Kidney (tissue), 22 donors: ENCODE measurements at places on chromosomes 7 and 10. TPM values are rescaled to one million over a fixed set of nuclear protein-coding genes. Genes with fewer than 3 reads are reported as not detected.

Gene STEAP1
- polyA plus RNA-seq = 6.3 TPM

Gene GIMAP1
- polyA plus RNA-seq = 6.4 TPM

Gene CCL24
- not detected for polyA plus RNA-seq

DNA sequence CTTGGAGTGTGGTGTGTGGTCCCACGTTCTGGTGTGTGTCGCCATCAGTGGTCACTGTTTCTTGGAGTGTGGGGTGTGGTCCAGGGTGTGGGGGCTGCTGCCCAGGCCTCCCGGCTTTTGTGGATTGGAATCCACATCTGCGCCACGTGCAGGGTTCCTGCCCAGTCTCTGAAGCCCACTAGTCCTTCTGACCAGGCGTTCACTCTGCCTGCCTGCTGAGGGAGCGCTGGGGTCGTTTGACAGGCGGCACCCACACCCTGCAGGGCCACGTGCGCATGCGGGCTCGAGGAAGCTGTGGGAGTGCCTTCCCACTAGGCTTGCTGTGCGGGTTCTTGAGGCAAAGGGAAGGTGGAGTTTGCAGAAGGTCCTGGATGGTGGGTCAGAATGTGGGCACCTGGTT is 51.4 kb downstream of the INPP5A start:
- DNase-seq = no peak

DNA sequence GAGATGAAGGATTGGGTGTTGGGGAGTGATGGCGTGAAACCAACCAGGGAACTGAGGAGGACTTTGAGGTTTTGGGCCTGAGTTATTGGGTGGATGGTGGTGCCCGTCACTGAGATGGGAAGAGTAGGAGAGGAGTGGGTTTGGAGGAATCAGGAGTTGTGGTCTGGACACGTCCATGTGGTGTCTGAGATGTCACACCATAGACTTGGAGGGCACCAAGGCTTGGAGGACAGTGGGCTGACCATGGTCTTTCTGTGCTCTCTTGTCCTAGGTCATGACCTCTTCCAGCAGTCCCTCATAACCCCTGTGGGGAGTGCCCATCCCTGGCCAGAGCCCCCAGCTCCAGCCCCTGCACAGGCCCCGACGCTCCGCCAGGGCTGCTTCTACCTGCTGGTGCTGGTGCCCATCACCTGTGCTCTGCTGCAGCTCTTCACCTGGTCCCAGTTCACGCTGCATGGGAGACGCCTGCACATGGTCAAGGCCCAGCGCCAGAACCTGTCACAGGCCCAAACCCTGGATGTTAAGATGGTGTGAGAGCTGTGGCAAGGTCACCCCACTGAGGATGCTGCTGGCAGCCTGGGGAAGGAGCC is 24.2 kb upstream of the C10orf95 start:
- no peak for DNase-seq

DNA sequence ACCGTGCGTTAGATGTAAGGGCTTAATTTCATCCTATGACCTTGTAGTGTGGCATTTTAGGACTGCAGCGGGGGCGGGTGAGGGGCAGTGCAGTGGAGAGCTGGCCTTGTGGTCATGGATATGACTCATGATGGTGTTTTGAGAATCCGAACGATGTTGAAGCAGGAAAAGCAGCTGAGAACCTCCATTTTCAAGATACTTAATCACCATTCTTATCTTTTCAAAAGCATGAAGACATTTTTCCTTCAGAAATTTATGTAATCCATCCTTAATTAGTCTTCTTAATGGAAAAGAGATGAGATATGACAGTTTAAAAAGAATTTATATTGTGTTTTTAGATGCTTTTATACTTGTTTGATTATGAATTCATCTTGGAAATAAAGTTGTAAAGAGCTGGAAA is 9.6 kb downstream of the ATP5F1C start:
- DNase-seq = no peak

DNA sequence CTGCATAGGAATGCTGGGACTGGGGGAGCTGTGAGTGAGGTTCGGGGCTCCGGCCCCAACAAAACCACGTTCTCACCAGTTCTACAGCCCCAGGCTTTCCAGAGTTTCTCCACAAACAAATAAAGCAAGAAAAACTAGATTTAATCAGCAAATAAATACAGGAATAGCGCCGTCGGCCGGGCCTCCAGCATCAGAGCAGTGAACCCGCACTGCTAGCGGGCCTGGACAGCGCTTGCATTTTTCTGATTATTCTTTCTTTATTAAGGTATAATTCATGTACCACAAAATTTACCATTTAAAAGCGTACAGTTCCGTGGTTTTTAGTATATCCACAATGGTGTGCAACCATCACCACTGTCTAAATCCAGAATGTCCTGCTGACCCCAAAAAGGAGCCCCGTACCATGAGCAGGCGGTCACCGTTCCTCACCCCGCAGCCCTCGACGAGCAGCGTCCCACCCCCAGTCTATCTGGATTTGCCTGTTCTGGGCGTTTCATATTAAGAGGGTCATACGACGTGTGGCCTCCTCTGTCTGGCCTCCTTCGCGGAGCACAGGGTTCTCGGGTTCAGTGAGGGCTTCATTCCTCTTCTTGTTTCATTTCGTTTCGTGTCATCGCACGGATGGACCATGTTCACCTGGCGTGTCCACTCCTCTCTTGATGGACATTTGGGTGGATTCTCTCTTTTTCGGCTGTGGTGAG is 35.5 kb upstream of the FOXL3 start:
- DNase-seq = no peak

- no peak for DNase-seq
Observed at GRCh38 chr10:65903620-65904019, 1022.2 kb upstream of the LRRTM3 start.

DNA sequence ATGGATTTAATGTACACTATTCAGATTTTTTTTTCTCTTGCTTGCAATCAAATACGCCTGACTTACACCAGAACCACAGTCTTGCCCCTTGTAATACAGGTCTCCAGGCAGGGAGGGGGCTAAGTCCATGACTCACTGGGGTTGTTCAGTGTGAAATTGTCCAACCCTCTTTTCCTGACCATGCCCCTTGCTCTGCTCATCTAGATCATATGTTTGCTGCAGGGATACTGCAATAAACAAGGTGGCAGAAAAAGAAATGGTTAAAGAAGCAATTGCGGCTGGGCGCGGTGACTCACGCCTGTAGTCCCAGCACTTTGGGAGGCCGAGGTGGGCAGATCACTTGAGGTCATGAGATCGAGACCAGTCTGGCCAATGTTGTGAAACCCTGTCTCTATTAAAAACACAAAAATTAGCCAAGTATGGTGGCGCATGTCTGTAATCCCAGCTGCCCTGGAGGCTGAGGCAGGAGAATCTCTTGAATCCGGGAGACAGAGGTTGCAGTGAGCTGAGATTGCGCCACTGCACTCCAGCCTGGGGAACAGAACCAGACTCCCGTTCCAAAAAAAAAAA is 85.5 kb downstream of the TMEM130 start:
- DNase-seq = no peak

DNA sequence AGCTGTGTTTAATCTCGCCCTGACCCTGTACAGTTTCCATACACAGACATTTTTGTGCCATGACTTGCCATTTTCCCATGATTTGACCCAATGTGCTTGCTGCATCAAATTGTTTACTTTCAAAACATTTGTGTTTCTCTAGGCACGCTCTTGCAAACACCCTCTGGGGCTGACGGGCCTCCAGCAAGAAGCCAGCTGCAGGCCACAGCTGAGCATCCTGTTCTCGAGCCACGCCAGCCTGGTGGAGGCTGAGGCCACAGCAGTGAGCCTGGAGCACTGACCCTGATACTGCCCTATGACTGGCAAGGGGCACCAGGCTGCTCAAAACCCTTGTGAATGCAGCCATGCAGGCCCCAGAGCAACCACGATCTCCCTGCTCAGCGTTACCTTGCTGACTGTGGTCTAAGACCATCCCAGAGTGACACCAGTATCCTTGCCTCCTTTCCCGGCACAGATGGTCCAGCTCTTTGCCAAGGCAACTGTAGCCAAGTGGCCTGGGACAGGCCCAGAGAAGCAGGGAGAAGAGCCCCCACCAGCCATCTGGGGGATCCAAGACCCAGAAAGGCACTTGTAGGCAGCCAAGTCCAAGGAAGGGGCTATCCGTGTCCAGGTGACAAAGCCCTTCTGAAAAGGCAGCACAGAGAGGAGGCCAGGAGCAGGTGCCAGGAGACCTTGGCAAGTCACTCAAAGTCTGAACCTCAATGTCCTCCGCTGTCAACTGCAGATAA is 78.5 kb downstream of the OAT start:
- DNase-seq = peak; percentile 51

GRCh38 chr10:122426829-122427228 is 27.6 kb upstream of the ARMS2 start:
- DNase-seq = no peak

GRCh38 chr7:115113776-115114175 is 191.9 kb downstream of the MDFIC start:
- DNase-seq = no peak

- no peak for DNase-seq
Observed at GRCh38 chr7:132354527-132354926, 221.7 kb downstream of the PLXNA4 start.

GRCh38 chr7:141027043-141027442 is 12.3 kb upstream of the MRPS33 start:
- DNase-seq = no peak

DNA sequence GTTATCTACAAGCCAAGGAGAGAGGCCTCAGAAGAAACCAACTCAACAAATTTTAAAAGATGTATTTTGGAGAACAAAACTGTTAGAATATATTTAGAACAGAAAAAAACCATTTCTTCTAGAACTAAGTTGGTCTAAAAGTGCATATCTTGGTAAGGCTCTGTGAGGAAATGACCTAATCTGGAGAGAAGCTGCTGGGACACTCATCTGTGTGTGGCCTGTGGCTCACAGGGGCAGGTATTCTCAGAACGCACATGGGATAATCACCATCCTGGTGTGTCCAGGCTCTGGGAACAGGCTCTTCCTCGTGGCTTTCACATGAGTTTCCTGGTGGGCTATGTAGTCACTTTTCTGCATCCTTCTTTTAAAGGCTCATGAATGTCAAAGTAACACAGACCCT is 38.1 kb upstream of the PRSS1 start:
- no peak for DNase-seq

DNA sequence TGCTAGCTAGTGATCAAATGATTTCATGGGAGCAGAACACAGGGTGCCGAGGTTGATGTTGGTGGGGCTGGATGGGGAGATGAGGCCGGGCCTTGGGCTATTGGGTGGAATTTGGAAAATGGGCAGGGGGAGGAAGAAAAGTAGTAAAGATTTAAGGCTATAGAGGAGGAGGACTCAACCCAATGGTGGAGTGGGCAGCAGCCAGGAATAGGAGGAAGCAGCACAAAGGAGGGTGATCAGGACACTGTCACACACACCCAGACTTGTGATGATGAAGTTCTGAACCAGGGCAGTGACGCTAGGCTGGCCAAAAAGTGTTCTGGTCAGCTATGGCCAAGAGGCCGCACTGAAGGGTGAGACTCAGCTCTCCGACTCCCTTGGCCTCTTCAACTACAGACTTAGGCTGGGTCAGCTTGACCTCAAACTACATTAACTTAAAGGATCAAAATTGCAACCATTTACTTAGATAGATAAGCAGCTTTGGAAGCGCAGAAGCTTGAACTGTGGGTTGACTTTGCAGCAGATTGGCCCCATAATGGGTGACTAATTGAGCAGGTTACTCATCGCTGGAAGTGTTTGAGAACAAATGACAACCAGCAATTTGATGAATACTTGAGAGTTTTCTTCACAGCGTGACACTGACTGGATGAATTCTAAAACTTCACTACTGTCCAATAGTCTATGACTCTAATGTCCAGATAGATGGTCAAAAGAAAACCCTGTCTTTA is 29.4 kb upstream of the GPR26 start:
- DNase-seq = no peak

- DNase-seq = peak; percentile 83
Observed at GRCh38 chr10:132065491-132066105, at the start of gene JAKMIP3. TSS of gene JAKMIP3 (plus strand) at chr10:132065946. CDS start at chr10:132104809, 38,863 bp downstream.

DNA sequence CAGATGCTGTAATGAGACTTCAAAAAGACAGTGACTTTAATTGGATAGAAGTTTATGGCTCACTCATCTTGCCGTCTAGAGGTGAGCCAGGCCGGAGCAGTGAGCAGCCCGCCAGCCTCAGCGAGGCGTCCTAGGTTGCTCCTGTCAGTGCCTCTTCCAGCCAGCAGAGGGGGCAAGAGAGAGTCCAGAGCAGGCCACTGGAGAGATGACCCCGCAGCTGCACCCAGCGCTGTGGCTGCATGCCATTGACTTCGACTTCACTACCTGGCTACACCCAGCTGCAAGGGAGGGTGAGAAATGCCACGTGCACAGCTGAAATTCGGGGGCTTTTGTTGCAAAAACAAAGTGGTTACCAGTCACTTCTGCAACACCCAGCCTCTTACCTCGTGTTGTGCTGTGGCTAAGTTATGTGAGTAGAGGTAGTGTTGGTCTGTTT is 26.5 kb downstream of the NUB1 start:
- DNase-seq = peak; percentile 93

GRCh38 chr10:85864173-85864549 is 502.4 kb downstream of the GRID1 start:
- DNase-seq = no peak

- DNase-seq = peak; percentile 49
Observed at GRCh38 chr10:1050554-1050953, 1.6 kb upstream of the IDI1 start.

DNA sequence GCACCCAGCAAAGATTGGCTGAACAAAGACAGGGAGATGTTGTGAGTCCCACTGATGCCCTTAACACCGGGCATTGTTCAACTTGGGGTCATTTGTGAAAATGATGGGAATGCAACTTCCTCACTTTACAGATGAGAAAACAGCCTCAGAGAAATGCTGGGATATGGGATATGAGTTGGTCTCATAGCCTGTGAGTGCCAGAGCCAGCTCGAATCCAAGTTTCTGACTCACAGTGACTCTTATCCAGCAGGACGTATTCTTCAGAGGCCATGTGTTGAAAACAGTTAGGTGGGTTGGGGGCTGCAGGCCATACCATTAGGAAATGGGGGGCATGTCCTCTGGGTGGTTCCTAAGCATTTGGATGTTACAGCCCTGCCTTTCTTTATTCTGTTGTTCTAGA is 45.2 kb downstream of the KIAA1217 start:
- no peak for DNase-seq

GRCh38 chr7:152911922-152912321 is 152.4 kb downstream of the ACTR3B start:
- peak; percentile 26 for DNase-seq

GRCh38 chr7:145497911-145498525 is 618.6 kb upstream of the CNTNAP2 start:
- DNase-seq = no peak

- no peak for DNase-seq
Observed at GRCh38 chr7:88368686-88369085, 62.0 kb upstream of the STEAP4 start.

DNA sequence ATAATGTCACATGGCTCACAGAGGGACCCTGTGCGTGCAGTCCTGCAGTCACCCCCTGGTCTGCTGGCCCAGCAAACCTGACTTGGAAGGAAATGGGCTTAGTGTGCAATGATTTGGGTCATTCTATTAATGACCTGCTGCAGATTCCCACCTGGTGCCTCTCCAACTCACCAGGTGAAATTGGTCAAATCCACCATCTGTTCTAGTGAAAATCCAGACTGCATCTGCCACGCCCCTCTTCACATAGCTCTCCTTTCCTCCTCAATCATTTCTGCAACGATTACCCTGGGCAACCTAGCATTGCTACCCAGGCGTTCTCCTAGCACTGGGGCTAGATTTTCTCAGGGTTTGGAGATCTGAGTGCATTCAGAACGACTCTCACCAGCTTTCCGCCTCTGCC is 29.4 kb downstream of the SRRM3 start:
- no peak for DNase-seq

GRCh38 chr10:119357412-119358151 is 150.2 kb downstream of the GRK5 start:
- DNase-seq = no peak
